Activated T-cell treated with anti-CD3 and anti-CD28 coated beads for 1 hour (primary cell): ENCODE measurements at places on chromosomes 13 and 19.
A peak's percentile ranks its signal among the peaks of the same experiment; 100 is the strongest.

DNA sequence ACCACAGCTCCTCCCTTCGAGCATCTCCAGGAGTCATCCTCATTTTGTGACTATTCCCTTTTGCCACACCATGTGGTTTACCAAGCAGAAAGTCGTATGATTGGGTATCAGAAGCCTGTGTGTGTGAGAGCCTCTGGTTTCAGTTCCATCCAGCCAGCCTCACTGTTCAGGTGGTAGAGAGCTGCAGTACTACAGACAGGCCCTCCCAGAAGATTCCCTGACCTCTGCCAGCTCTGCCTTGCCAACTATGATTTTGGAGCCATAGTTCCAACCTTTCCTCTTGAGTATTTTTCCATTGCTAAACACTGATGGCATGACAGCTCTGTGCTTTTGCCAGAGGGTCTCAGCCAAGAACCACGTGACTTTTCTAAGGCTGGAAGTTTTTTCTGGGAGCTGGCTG lies 82.5 kb downstream of the DHRS12 start:
- DNase-seq, result no peak

- no peak for DNase-seq
These were observed 60.2 kb downstream of the ITGBL1 start for GRCh38 chr13:101512650-101513049.

DNA sequence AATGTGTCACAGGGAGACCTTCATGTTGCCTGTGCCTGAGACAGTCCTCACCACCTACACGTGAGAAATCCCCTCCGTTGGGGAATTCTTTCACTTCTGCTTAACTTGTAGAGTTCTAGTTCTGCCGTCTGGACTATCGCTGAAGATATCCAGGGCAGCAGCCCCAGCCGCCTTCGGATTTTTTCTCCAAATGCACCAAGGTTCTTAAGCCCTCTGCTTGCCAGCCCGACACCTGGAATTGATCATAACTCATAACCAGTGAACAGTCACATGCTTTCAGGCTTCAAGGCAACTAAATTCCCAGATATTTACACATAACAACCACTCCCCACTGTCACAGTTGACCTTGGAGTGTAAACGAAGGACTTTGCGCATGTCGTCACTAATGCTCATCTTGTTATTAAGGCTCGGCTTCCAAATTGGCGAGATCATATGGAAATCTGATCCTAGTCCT lies 114.4 kb downstream of the RAB20 start:
- DNase-seq, result no peak

DNA sequence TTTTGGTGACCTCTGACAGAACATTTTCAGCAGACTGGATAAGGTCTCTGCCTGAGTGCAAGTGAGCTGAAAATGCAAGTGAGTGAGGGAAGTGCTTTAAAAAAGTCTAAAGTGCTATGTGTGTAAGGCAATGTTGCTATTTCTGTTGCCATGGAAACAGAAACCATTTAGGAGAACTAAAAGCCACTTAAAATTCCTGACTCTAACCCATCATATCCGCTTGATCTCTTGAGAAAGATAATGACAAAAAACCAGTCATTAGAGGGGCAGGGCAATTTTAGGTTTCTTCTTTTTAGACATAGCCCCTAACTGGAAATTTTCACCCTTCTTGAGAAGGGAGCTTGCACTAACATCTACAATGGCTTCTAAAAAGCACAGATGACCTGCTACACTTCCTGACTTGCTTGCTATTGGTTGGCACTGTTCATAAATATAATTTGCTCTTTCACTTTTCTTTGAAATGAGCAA lies at the start of gene CYSLTR2:
TSS of gene CYSLTR2 (plus strand) at position 458 of the 468 bp plus-strand sequence. CDS start 52,889 bp downstream, outside the sequence.
- DNase-seq, result no peak

DNA sequence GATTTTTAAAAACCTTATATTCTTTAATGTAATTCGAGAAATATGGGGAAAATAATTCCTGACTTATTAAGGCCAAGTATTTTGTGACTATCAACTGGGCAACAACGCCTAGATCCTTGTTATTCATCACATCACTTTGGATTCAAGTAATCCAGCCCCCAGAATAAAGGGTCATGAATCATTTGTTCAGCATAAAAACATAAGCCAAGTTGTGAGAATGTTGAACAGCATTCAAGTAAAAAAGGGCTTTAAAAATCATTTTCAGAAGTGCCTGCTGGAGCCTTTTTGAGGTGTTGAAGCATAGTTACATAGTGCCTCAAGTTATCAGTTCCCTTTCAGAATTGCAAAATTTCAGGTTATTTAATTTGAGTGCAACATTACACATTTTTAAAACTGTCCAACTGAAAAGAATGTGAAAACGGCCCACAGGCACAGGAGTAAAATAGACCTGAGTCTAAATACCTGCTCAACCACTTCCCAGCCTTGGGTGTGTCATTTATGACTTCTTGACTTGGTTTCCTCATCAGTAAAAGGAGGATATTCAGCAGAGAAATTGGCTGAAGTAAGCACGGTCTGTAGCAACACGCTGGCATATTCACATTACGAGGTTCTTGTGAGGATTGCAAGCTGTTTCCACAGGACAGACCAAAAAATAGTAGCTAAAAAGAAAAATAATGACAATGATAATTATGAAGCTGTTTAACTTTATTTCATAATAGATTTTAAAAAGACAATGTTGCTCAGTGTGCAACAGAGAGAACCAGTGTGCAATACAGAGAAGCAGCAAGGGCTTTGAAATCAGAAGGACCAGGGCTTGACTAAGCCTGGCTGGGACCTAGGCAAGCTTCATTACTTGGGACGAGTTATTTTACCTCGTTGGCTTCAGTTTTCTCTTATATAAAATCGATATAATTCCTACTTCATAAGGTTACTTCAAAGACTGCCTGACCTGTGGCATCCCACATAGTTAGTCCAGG lies 56.6 kb downstream of the MBNL2 start:
- no peak for DNase-seq

- no peak for DNase-seq
These were observed 4.3 kb upstream of the RLN3 start for GRCh38 chr19:14023404-14024235.

GRCh38 chr19:35514282-35514809 lies 897 bp upstream of the DMKN start:
- DNase-seq, result no peak

- no peak for DNase-seq
These were observed 110.5 kb downstream of the LRCH1 start for GRCh38 chr13:46663206-46664037.

DNA sequence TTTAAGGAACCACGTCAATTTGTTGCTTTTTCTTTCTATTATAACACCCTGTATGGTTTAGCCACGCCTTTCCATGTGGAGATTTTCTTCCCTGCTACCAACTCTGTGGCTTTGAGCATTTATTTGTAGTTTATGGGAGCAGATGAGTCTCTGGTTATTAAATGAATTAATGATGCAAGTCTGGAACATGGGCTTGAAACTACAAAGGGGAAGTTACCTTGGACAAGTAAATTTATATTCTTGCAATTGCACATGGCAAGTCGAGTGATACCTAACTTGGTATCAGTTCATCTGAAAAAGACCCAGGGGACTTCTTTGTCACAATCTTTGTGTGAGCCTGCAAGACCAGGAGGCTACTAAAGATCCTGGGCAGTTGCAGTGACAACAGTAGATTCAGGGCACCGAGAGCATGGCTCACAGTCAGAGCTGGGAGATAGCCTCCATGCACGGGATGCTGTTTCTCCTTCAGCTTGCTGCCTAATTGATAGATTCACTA lies 24.4 kb downstream of the B3GLCT start:
- no peak for DNase-seq

DNA sequence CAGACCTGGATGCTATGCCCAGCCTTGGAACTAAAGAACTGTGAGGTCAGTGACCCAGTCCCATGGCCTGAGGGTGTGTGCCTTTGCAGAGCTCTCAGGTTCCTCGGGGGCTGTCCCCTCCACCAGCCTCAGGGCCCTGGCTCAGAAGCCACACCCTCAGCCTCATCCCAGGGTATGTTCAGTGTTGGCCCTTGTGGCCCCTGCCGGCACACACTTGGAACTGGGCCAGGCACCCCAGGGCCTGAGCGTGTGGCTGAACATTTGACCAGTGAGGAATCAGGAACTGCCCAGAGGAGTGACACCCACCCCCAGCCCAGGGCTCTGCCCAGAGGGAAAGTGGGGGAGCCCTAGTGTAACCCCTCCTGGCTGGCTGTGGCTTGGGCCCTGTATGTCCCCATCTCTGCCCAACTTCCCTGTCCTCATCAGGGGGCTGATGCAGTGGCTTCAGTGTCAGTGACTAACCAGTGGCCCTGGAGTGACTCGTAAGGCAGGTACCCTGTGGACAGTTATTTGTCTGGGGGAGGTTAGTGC lies 10.0 kb downstream of the NKPD1 start:
- no peak for DNase-seq

- no peak for DNase-seq
These were observed 33.8 kb upstream of the SACS start for GRCh38 chr13:23467048-23467931.

DNA sequence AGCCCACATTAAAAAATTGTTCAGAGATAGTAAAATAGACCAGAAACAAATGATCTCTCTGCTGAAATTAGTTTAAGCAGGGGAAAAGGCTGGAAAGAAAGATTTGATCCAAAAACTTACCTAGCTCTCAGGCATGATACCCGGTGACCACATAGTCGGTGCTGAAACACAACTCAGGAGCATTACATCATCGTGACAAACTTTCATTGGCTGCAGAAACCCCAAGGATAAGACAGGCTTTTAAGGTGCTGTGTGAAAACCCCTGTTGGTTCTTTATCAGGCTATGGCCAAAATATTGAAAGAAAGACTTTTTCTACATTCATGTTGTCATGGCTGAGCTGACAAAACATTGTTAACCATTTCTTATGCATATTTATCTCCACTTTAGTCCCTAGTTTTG lies 171.7 kb upstream of the KLF12 start:
- DNase-seq, result no peak

DNA sequence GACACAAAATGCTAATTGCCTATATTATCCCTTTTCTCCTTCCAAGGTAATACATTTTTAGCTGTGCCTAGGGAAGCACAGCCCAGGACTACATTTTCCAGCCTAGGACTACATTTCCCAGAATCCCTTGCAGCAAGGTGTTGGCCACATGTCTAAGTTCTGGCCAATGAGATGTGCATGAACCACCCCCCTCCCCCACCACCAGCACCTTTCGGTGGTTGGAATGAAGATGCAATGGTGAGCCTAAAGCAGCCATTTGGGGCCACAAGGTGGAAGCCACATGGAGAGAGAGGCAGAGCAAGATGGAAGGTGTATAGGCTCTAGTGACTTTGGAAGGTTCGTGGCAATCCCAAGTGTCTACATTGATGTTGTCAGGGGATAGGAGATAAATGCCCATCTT lies 16.2 kb downstream of the UNC13A start:
- DNase-seq, result no peak

DNA sequence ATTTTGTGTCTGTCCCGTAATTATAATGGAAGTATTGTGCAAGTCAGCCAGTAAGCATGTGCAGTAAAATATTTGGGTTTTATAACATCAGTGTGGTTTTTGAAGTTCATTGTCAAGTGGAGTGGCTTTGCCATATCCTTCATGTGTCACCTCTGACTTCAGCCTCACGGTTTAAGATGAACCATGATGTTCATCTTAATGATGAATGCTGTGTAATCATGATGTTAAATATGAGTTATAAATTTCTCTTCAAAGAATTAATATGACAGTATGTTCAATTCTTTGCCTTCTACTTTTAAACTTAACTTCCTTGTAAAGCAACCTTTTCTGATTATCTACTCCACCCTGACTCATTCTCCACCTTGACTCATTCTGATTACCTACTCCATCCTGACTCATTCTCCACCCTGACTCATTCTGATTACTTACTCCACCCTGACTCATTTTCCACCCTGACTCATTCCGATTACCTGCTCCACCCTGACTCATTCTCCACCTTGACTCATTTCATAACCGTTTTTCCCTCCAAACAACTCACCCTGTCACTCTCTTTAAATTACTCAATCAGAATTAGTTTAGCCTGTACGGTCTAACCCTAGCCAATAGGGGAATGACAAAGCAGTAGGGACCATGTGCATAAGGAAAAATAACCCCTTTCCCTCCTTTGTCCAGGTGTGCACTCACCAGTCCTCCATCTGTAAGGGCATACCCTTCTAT lies 50.3 kb upstream of the ANKRD10 start:
- no peak for DNase-seq

- DNase-seq, result no peak
These were observed 327.3 kb downstream of the COG6 start for GRCh38 chr13:39982745-39983144.

- no peak for DNase-seq
These were observed 9.2 kb downstream of the NOSIP start for GRCh38 chr19:49570997-49571676.

DNA sequence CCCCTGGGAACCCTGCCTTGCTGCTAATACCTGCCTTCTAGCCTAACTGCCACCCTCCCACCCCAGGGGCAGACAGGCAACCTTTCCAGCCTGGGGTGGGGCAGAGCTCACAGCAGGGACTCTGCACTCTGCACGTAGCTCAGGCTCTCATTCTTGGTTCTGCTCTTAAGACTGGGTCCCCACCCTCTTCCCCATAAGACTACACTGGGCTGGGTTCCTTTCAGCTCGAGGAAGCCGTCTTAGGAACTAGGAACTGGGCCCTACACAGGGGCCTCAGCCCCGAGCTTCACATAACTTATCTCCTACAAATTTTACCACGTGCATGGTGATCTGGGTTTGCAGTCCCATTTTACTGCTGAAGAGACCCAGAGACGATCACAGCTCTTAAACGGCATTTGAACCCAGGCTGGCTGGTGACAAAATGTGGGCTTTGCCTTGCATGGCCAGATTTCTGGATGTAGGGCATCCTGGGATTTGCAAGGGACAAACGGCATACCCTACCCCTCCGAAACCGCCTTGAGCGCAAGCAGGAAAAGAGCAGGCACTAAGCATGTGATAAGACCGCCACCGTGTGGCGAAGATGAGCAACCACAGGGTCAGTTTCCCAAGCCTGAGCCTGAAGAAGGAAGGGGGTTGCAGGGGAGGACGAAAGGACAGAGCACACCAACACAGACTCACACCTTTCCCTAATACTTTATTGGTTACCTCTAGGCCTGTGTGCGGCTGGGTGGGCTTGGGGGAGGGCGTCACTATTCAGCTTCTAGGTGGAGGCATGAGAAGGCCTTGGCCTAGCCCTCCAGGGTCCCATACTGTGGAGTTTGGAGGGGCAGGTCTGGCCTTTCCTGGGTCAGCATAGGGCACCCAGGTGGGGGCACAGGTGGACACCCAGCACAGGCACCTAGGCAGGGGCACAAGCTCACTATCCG lies 5.1 kb downstream of the JUNB start:
- DNase-seq, result peak; percentile 67

GRCh38 chr13:44437356-44438233 lies 64.0 kb downstream of the SERP2 start:
- no peak for DNase-seq

- no peak for DNase-seq
These were observed 135.2 kb downstream of the DCT start for GRCh38 chr13:94344126-94344818.
